ENCODE measurements at places on chromosomes 13 and 19.

- DNase-seq = no peak
Observed at GRCh38 chr19:4597975-4598671, 38.6 kb upstream of the SEMA6B start.

DNA sequence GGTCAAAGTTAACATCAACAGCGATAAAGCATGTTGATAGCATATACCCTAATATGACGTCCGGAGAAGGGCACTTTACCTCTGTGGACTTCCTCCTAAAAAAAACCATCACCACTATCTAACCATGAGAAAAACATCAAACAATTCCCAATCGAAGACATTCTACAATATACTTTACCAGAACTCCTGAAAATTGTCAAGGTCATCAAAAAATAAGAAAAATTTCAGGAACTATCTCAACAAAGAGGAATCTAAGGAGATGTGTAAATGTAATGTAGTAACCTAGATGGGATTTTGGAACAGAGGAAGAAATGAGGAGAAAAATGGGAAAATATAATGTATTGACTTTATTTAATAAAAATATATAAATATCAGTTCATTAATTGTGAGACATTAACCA lies 1026.8 kb upstream of the MIR17HG start:
- DNase-seq = no peak

- no peak for DNase-seq
Observed at GRCh38 chr19:4277191-4277696, 1.8 kb upstream of the SHD start.

- no peak for DNase-seq
Observed at GRCh38 chr13:66424422-66424821, 805.7 kb downstream of the PCDH9 start.

- no peak for DNase-seq
Observed at GRCh38 chr13:102328909-102329308, 72.9 kb downstream of the FGF14 start.

GRCh38 chr13:50126263-50126992 lies 111.2 kb downstream of the KCNRG start:
- no peak for DNase-seq

GRCh38 chr13:90485436-90485835 lies 862.1 kb upstream of the MIR17HG start:
- no peak for DNase-seq

DNA sequence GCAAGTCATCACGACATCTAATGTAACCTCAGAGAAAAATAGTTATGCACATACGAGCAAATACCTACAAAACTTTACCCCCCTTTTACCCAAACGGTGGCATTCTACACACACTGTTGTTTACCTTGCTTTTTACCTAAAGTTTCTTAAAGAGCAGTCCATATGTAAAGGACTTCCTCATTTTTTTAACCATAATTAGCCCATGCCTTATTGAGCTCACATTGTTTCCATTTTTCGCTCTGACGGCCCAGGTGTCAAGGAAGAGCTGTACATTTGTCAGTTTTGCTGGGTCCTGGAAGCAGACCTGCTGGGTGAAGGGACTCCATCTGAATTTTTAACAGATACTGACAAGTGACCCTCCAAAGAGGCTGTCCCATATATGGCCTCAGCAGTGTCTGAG lies 89.4 kb downstream of the STK24 start:
- DNase-seq = no peak

GRCh38 chr13:113403255-113404104 lies 39.5 kb upstream of the GRTP1 start:
- peak; percentile 43 for DNase-seq

GRCh38 chr19:49428547-49429451 lies 3.6 kb downstream of the GFY start:
- no peak for DNase-seq

GRCh38 chr13:112529216-112529615 lies 58.7 kb downstream of the TUBGCP3 start:
- no peak for DNase-seq

DNA sequence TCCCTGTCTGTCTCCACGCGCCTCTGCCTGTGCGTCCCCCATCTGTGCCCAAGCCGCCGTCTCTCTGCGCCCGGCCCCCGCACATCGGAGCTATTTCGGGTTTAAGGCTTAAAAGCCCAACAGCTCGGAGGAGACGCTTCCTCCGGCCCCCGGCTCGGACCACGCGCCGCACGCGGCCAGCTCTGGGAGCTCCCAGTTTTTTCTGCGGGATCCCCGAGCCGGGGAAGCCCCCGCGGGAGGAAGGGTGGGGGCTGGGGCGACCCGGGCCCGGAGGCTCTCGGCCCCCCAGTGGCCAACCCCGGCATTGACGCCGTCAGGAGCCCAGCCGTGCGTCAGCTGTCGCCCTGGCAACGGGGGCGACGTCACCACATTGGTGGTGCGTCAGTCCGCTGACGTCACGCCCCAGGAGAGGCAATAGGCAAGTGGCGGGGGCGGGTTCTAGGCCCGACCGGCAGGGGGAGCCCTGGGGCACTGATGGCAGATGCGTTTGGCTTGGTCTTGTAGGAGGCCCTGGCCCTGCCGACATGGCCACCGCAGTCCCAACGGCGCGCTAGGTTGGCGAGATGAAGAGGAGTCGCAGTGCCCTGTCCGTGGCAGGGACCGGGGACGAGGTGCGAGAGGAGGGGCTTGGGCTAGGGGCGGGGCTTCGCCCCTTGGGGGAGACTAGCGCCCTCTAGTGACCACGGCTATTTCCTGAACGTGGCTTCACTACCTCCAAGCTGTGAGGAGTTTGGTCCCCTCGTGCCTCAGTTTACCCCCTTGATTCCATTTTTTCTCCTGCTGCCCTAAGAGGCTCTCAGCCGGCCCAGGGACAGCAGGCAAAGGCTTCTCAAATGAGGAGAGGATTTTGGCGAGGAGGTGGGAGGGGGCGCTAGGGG lies 3.7 kb upstream of the PDE4A start:
- DNase-seq = peak; percentile 78

- no peak for DNase-seq
Observed at GRCh38 chr19:16207490-16208025, 9.8 kb downstream of the AP1M1 start.

DNA sequence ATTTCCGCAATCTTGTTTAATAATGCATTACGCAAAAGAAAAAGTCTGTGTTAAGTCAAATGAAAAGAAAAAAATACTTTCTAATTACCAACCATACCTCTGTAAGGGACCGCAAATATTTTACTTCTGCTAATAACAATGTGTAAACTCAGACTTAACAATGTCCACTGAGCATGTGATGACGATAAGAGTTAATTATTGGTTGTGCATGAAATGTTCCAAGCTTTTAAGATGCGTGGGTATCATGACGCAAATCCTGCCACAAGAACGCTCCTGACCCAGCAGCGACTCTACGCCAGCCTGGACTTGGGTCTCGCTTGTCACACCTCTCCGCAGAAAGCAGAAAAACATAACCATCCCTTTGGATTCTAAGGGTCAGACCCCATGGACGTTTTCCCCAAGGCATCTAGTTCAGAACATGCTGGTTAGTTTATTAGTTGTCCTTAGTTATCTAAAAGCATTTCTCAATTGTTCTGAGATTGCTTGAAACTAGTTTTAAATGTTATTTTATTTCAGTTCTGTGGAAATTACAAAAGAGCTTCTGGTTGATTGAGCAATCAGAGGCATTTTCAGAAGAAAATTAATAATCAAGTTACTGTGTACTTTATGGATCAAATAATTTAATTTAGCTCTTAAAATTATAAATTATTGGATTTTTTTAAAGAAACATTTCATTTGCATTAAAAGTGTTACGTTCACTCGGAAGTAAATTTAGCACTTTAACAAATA lies 779.9 kb upstream of the ARGLU1 start:
- no peak for DNase-seq

DNA sequence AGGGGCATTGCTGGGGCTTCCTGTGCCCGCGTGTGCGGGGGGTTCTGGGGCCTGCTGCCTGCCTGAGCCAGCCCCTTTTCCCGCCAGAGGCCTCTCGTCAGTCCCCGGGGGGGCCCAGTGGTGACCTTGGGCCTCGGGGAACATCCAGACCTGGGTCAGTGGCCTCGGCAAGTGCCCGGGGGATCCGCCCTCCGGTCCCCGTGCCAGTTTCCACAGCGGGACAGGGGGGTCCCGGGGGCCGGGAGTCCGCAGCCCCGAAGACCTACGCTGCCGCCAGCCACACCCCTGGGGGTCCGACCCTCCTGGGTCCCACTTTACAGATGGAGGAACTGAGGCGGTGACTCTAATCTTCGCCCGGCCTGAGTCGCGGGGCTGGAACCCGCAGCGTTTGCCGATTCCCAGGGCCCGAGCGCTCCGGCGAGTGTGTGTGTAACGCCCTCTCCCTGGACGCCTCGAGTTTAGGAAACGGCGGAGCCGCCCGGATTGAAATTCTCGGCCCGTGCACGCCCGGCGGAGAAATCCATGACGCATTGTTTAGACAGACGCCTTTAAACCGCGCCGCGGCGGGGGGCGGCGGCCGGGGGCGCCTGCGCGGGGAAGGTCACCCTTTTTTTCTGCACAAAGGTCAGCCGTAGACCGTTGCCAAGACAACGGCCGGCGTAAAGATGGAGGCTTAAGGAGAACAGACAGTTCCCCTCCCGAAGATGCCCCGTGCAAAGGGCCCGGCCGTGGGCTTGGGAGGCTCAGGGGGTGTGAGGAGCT lies 39.3 kb downstream of the EFNA2 start:
- DNase-seq = peak; percentile 81

DNA sequence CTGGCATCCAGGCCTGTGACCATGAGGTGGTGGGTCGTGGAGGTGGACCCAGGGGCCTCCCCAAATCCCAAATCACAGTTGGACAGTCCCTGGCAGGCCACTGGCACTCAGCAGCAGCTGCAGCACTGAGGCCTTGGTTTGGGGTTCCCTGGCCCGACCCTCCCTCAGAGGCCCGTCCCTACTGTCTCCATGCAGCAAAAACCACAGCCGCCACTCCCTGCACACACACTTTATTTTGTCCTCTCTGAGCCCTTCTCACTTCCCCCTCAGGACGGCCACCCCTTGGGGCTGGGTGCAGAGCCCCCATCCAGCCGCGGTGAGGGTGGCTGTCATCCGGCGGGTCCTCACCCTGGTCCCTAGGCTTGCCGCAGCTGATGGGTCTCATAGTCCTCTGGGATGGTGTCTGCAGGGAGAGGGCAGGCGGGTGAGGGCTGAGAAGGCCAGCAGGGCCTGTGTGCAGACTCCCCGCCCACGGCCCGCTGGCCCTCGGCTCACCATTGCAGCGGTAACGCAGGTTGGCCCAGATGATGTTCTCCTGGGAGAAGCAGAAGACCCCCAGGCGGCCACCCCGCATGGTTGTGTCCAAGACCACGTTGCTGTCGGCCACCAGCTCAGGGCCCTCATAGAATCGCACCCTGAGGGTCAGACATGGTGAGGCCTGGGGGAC lies 8.4 kb downstream of the COMP start:
- DNase-seq = no peak

- no peak for DNase-seq
Observed at GRCh38 chr19:23515551-23515950, 120.3 kb upstream of the ZNF91 start.

DNA sequence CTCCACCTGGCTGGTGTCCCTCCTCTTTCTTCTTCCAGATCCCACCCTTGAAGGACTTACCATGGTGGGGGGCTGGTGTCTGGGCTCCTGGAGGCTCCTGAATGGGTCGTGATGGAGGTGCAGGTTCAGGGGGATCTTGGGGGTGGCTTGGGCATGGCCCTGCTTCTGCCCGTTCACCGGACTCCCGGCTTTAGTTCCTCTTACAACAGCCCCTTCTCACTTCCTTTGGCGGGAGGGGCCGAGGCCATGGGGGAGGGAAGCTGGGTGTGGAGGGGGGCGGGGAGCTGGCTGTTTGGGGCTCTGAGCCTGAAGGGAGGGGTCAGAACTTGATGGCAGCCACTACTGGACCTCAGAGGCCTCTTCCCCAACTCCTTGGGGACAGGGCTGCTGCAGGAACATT lies at the start of gene MYO1F:
Gene MYO1F, minus strand, starts transcription at position 196 of the 400 bp plus-strand sequence. Its CDS starts 133 bp downstream, at position 63.
- DNase-seq = no peak

- DNase-seq = peak; percentile 72
Observed at GRCh38 chr19:18785179-18786124, 5.7 kb downstream of the COMP start.

- no peak for DNase-seq
Observed at GRCh38 chr19:979318-979741, 4.8 kb upstream of the WDR18 start.

- DNase-seq = no peak
Observed at GRCh38 chr13:50197705-50198104, 182.5 kb downstream of the KCNRG start.

All from ureter (tissue), 1 donor.